ENCODE measurements at places on chromosomes 6 and 20.

DNA sequence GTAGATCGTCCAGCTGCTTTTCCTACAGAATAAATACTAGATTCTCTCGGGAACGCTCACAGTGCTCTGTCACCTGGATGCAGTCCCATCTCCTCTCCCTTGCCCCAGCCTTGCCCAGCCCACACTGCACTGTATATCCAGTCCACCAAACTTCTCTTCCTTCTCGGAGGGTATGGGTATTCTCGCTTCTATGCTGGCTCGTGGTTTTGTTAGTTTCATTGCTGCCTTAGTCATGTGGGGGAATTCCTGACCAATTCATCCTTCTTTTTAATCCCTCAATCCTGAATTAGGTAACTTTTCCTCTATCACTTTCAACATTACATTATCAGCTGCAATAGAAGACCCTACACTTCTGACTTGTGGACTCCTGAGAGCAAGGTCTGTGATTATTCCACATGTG is 252.4 kb downstream of the GMDS start:
- no peak for DNase-seq

DNA sequence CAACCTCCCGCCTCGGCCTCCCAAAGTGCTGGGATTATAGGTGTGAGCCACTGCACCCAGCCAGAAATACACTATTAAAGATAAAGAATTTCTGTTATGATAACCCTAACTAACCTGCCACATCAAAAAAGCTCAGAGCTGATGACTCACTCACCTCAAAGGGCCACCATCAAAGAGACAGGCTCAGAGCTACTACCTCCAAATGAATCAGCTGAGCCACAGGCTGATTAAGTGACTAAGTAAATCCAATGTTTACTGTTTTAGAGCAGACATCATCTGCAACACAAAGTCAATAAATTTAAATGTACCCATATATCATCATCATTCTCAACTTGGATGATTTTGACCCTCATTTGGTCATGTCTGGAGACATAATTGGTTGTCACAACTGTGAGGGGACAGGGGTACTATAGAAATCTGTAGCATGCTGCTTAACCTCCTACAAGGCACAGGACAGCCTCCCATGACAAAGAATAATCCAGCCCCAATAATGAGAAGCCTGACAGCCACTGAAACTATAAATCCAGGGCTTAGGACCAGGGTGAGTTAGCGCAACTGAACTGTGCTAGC is 106.5 kb downstream of the ATP9A start:
- peak; percentile 57 for DNase-seq

DNA sequence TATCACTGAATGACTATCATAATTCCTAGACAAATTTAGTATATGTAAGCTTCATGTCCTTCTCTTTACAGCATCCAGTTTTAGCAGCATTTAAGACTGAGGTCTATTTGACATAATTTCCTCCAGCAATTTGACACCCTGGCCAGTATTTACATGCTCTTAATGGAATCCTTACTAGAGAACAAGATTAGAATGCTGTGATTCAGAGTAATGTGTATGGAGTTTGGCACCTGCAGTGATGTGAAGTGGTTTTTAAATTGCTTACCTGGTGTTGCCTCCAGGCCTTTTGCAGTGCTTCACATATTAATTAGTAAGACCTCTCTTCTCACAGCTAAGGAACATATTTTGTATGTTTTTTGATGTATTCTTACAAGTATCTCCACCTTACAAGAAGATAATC is 9.8 kb downstream of the NKX2-4 start:
- no peak for DNase-seq

GRCh38 chr6:128727500-128727899 is 155.4 kb upstream of the LAMA2 start:
- DNase-seq, result no peak

- no peak for DNase-seq
These were observed 112.0 kb upstream of the PDE10A start for GRCh38 chr6:165774903-165775601.

DNA sequence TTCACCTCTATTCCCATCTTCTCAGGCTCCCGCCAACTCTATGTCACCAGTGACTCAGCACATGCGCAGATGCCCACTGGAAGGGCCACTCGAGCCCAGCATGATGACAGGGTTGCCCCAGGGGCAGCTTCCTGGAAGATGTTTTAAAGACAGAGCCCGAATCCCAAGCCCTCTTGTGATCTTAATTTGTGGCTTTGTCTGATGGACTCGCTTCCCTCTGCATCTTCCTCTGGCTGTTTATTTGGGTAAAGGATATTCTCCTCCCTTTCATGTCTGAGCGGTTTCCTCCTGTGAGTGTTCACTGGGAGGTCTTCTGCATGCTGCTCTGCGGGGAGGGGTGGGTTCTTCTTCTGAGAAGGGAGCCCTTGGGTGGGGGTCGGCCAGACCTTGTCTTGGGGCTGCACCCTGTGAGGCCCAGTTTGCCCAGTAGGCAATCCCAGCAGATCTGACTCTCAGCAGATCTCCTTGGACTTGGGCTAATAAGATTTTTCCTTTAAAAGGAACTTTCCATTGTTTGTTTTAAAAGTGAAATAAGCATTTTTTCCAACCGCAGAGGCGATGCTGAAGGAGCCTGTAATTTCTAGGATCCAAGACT is 401.0 kb downstream of the CDC5L start:
- no peak for DNase-seq

- no peak for DNase-seq
These were observed 498.3 kb upstream of the AGPAT4 start for GRCh38 chr6:161772176-161772575.

GRCh38 chr6:54074578-54075195 is 36.6 kb upstream of the MLIP start:
- no peak for DNase-seq

DNA sequence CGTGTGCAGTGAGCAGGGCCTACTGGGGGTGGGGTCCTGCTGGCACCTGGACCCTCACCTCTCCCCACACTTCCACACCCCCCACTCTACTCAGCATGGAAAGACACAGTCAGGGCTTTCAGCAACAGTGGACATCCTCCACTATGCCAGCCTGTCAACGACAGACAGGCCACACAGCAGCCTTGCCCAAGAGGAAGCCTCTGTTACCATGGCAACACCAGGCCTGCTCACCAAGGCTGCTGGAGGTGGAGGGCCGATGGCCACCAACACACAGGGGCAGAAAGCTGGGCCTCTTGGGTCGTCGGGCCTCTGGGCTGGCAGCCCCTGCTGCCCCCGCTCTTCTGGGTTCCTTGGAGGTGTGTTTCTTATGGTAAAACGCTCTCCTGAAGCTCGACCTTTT is 13.6 kb downstream of the BNIP5 start:
- no peak for DNase-seq

DNA sequence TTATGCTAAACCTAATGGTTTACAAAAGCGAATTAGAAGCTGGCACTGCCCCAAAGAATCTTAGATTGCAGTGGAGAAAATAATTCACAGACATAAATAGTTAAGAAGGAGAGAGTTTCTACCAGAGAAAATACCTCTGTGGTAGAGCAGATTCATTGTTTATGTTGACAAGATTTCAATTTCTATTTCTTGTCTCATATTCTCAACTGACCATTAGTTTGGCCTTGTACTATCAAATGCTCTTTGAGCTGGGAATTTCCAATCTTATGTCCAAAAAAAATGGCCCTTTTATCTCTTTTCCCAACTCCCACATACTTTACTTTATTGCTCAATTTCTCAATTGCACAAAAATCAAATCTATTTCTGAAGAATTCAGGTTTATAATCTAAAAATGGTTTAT is 804.1 kb upstream of the CITED2 start:
- no peak for DNase-seq

- DNase-seq, result no peak
These were observed 56.6 kb upstream of the ERVFRD-1 start for GRCh38 chr6:11168091-11168635.

DNA sequence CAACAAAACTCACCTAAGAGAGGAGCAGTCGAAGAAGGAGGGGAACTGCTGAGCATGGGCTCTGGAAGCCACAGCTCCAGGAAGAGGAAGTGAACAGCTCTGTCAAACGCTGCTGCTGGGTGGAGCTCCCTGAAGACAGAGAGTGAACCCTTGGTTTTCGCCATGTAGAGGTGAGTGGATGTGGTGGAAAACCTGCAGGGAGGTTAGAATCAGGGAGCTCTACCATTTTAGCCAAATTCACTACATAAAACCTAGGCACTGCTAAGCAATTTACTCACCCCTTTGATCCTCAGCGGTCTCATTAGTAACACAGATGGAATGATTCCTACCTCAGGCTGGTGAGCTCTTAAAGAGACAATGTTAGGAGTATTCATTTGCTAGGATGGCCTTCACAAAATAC is 19.4 kb upstream of the TFAP2A start:
- no peak for DNase-seq

- no peak for DNase-seq
These were observed 245.3 kb downstream of the EPM2A start for GRCh38 chr6:145490068-145490467.

DNA sequence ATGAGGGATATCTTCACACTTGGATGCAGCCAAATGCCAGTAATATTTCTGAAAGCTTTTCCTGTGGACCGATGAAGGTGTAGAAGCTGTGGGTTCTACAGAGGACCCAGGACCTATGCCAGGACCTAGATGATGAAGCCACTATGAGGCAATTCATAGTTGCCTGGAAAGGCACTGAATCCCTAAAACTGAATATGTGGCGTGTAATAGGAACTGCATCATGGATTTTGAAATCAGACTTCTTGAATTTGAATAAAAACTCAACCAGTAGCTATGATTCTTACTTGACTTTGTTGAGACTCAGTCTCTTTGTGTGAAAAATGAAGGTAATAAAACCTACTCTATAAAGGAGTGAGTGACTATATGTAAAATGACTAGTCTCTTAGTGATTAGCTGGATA is 89.9 kb upstream of the SGK1 start:
- DNase-seq, result no peak

- DNase-seq, result no peak
These were observed 492.0 kb upstream of the MMS22L start for GRCh38 chr6:97775012-97775411.

DNA sequence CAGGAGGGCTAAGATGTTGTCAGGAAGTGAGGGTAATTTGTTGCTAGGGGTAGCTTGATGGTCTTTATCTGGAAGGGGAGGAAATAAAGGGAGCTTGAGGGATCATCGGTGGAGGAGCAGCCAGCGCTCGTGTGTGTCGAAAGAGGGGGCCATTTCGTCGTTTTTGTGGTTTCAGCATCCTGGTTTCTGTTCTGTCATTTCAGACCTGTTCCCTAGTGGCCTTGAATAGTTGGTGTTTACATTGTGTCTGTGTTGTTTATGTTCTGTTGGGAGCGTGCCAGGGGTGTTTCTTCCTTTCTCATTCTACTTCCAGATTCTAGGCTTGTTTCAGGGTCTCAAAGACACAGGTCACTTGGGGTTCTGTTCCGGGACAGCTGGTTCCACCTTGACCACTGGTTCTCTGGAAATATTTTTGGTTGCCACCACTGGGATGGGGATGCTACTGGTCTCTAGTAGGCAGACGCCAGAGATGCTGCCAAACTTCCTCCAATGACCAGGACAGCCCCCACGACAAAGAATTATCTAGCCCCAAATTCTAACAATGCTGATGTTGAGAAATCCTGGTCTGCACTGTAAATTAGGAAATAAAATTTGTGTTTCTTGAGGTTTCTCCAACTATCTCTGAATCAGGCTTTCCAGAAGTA is 113.9 kb upstream of the NAA20 start:
- DNase-seq, result no peak

GRCh38 chr6:1144842-1145767 is 166.8 kb upstream of the FOXQ1 start:
- DNase-seq, result no peak

- DNase-seq, result no peak
These were observed 100.8 kb upstream of the CNKSR3 start for GRCh38 chr6:154611241-154611640.

- no peak for DNase-seq
These were observed 2.6 kb upstream of the MRGBP start for GRCh38 chr20:62793757-62794006.

DNA sequence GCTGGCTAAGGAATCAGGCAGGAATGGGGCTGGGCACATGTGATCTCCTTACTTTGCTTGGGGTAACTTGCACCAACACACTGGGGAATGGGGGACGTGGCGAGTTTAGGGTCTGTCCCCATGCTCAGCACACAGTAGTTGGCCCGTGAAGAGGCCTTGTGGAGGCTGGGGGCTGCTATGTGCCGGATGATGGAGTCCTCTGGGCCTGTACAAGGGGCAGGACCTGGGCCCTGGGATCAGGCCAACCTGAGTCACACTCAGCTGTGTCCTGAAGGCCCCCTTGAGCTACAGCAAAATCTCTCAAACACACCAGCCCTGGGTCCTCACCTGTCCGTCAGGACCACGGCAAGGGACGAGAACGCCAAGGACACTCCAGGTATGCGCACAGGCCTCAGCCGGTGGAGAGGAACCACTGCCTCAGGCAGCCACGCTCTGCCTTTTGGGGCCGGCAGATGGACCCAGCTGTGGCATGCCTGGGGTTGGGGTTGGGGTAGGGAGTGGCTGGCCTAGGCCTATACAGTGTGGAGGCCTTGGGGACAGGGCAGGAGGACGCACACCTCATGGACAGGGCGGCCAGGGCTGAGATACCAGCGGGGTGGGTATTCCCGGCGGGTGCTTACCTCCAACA is 11.1 kb downstream of the UCKL1 start:
- DNase-seq, result no peak

- no peak for DNase-seq
These were observed 39.9 kb upstream of the NKX2-4 start for GRCh38 chr20:21437248-21437647.

GRCh38 chr6:11869672-11870340 is 91.2 kb upstream of the ADTRP start:
- no peak for DNase-seq

GRCh38 chr20:49283703-49284625 is 6.1 kb upstream of the ZNFX1 start:
- no peak for DNase-seq

- no peak for DNase-seq
These were observed 27.7 kb upstream of the LAMA4 start for GRCh38 chr6:112281821-112282615.

- DNase-seq, result no peak
These were observed 1.6 kb downstream of the STX7 start for GRCh38 chr6:132511210-132511830.

- DNase-seq, result peak; percentile 48
These were observed 18.6 kb downstream of the TAB2 start for GRCh38 chr6:149335924-149336608.

- no peak for DNase-seq
These were observed 11.1 kb upstream of the DDR1 start for GRCh38 chr6:30873137-30873640.

- no peak for DNase-seq
These were observed 42.7 kb upstream of the ZNF831 start for GRCh38 chr20:59120919-59121318.

DNA sequence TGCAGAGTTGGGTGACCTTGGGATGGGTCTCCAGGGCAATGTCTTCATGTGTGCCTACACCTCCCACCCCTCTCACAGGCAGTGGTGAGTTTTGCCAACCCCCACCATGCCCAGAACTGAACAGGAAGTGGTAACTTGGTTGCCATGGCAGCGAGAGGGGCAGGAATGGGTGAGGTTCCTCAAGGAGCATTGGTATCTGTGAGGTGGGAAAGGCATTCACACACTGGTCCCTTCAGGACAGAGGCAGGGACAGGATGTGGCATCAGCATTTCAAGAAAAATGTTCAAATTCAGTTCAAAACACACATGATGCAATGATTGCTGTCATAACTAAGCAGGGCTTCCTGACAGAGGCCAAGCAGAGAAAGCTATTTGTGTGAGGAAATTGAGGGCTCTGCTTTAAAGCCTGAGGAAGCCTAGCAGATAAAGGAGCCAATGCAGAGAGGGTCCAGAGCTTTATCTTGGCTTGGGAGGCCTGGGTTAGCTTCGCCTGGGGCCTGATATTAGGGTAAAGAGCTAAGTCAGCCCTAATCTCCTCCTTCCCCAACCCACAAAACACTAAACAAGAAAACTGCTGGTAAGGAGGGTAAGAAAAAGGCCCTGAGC is 551 bp downstream of the TREML2 start:
- peak; percentile 56 for DNase-seq

- no peak for DNase-seq
These were observed 50.2 kb upstream of the DACT2 start for GRCh38 chr6:168369786-168370185.
